ENCODE measurements at places on chromosomes 7 and 10.
A peak's percentile ranks its signal among the peaks of the same experiment; 100 is the strongest.

DNA sequence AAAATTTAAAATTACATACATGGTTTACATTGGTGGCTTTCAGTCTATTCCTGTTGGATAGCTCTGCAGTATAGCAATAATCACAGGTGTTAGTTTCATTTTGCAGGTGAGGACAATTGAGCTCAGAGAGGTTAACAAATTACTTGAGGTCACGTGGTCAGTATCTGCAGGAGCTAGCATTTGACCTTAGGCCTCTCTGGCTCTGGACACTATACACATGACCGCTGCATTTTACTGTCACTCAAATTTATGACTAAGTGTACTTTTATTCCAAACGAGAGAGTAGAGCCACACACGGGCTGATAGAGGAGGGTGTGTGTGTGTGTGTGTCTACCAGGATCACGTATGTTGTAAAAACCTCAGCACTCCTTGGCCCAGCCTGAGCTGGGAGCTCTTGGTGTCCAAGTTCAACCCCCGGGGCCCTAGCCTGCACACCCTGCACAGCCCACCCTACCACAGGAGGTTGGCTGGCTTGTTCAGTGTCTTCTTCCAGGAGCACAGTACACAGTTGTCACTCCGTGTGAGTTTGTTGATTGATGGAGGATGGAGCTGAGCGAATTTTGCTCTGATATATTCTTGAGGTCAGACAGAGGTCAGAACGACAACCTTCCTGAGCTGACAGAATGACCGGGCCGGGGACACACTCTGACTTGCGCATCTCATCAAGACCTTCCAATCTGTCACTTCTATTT is 272.7 kb downstream of the GFRA1 start:
- DNase-seq = no peak

GRCh38 chr10:82961864-82962263 is 1086.9 kb downstream of the NRG3 start:
- DNase-seq = no peak

DNA sequence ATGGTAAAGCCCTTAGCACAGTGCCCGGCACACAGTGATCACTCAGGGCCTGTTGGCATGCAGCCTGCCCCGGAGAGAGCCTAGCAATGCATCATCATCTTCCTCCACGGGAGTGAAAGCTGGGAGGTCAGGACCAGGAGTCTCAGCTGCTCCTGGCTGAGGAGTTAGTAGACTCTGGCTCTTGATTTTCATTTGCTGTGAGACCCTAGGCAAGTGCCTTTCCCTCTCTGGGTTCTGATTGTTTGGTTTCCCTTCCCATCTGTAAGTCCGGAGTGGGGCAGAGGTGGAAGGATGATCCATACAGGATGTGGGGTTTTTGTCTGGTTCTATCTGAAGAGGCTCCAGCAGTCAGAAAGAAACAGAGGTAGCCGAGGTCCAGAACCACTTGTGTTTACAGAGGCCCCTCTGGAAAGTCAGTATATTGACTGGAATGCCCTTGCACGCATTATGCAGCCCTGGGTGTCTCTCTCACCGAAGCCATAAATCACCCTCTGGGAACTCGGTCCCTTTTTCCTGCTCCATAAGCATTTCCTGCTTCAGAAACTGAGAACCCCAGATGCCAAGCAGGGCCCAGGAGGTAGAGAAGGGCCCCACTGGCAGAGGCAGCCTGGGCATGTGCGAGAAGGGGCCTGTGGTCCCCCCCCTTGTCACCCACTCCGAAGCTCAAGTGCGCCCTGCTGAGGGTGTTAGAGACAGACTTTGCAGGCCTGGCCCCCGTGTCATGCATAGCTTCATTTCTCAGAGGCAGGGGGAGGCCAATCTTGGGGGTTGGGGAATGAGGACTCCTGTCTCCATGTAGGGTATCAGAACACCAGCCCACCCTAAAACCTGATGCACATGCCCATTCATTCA is 8.5 kb downstream of the UNC5B start:
- DNase-seq = no peak

- peak; percentile 54 for DNase-seq
Measured at GRCh38 chr10:110764793-110765512, 106.8 kb upstream of the PDCD4 start.

DNA sequence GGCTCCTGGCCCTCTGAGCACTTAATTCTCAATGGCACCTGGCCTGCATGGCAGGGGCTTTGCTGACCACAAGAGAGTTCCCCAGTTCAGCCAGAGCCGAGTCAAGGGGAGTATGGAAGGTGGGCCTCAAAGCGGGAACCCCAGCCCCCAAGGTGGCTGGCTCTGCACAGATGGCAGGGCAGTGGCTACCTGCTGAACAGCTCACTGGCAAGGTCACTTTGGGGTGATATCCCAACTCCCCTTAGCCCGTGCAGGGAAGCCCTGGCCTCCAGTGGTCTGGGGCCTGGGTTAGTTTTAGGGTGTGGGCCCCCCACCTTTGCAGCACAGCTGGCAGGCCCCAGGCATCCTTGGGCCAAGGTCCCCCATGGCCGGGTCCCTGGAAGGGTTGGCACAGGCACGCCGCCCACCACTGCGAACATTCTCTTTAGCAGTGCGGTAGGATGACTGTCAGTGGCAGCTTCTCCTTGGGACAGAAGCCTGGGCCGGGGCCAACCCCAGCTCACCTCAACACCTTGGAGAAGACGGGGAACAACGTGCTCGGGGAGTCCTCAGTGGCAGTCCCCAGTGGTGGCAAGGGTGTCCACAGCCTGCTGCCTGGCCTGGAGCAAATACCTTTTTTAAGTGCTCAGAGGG is 36.8 kb downstream of the PPIF start:
- DNase-seq = no peak

DNA sequence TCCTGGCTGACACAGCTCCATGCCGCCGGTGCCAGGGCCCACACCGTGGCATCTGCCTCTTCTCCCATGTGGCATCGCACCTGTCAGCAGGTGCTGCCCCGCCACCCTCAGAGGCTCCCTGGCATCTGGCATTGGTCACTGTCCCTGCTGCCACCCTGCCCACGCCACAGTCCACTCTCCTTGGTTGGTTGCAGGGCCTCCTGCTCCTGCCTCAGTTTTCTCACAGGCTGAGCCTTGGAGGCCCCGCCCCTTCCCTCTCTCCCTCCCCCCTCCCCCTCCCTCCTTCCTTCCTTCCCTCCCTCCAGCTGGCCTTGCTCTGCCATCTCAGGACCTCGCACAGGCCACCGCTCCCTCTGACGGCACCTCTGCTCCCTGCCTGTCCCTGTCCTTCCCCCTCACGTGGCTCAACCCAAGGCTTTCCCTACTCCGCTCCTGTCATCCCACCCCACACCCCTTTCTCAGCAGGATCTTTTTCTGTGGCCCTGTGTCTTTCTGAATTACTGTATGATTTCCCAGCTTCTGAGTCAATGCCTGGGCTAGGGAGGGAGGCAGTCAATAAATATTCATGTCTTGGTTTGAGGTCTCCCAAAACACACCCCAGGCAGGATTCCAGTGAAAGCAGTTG is 87.4 kb downstream of the INPP5A start:
- DNase-seq = no peak

DNA sequence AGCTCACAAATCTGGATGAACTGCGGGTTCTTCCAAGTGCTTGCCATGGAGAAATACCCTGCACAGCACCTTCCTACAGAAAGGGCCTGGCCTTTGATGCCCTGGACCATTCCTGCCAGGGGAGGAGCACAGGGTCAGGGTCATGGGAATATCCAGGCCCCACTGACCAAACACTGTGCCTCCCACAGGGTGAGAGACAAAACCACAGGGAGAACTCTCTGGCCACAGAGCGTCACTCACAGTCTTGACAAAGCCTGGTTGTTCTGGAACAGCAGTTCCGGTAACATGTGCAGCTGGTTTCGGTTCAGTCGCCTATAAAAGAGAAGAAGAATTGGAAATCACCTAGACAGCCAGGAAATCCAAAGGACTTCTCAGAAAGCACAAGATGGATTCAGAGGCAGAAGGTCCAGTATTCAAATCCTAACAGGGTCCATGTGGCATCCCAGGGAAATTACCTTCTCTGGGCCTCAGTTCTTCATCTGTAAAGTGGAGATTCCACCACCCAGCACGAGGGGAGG is 28.1 kb downstream of the SLIT1 start:
- DNase-seq = no peak

DNA sequence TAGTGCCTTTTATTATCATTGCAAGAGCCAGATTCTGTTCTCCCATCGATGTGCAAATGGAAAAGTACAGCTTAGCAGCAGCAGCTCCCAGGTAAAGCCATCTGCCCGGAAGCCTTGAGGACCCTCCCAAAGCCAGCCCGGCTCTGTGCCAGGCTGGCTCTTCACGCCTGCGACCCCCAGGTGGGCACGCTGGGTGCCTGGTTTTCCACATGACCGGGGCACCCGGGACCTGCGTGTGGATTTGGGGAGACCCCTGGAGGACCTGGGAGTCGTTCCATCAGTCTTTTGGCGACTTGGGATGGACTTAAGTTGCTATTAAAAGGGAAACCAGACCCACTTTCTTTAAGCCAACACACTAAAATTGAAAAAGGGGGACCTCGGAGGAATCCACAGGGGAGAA is 196.5 kb downstream of the ZNF438 start:
- DNase-seq = no peak

- peak; percentile 56 for DNase-seq
Measured at GRCh38 chr7:17706734-17707133, 233.6 kb downstream of the SNX13 start.

DNA sequence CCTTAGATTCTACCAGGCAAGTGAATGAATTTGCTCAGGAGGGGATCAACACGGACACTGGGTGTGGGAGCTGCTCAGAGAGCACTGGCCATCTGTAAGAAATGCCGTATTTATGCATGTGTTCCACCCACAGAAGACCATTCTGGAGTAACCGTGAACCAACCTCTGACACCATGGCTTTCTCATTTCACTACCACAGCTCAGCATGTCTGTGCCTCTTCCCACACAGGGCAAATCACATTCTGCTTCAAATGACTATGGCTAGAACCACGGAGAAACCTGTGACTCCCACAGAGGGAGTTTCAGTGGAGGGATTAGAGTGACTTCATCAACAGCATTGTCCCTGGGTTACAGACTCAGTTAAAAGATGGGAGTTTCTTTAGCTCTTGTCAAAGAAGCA is 893.4 kb downstream of the XPNPEP1 start:
- no peak for DNase-seq

DNA sequence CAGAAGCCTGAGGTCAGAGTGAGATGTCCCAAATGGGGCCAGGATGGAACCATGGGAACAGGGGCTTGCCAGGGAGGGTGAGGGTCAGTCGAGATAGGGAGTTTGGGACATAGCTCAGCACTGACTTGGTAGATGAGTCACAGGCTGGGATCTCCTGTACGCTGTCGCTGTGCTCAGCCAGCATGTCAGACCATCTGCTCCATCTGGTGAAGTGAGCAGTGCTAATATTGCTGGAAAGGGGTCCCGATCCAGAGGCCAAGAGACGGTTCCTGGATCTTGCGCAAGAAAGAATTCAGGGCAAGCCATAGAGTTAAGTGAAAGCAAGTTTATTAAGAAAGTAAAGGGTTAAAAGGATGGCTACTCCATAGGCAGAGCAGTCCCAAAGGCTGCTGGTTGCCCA is 505.6 kb downstream of the GALNT17 start:
- no peak for DNase-seq

GRCh38 chr7:69177941-69178494 is 420.3 kb upstream of the AUTS2 start:
- no peak for DNase-seq

DNA sequence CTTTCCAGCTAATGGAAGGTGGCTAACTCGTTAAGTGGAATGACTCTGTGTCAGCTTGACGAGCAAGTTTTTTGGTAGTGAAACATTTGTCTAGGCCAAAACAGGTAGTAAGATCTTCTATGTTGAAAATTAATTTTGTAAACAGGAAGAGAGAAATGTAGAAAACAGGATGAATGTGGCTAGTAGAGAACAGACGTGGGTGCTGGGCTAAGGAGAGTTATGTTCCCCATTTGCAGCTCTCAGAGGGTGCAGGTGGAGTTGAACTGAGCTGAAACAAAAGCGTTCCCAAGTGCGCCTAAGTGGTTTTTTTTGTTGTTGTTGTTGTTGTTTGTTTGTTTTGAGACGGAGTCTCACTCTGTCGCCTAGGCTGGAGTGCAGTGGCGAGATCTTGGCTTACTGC is 59.5 kb upstream of the SRPK2 start:
- DNase-seq = no peak

- peak; percentile 2 for DNase-seq
Measured at GRCh38 chr7:149284343-149284742, 22.3 kb downstream of the ZNF783 start.

DNA sequence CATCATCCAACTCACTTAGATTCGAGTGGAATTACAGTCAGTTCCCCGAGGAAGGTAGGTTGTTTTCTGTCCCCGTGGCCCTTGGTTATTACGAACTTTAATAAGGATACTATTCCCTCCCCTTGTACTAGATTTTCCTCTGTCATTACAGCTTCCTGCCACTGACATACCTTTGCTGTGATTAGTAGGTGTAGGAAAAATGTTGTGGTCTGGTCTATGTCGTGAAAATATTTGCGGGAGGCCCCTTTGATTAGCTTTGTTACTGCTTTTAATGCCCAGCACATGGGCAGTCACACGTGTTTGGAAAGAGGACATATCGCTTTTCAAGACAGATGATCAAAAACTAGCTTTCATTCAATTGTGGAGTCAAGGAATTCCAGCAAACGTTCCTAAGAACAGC is 92.2 kb downstream of the GATA3 start:
- no peak for DNase-seq

DNA sequence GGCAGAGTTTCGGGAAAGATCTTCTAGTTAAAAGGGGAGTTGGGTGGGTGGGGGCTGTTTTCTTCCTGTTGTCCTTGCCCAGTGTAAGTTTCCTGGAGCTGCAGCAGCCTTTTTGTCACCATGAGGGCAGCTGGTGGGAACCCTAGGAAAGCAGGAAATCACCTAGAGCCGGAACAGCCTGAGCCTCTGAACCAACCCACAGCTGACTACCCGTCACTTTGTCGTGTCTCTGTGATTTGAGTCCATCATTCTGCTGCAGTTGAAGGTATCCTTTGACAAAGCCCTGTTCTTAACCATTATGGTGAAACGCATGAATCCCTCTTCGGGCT is 1.2 kb upstream of the C10orf143 start:
- no peak for DNase-seq

DNA sequence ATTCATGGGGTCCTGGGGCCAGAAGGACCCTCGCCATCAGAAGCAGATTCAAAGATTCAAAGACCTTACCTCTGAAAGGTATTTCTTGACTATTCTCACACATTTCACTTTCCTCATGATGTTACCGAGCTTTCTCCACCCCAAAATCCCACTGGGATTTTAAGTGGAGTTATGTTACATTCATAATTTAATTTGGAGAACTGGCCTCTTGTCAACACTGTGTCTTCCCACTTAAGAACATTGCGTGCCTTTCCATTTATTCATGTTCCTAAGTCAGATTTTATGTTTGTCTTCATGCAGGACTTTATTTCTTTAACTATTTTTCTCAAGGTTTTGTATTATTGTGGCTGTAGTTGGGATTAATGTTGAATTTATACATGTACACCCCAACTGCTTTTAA is 123.5 kb upstream of the BMPER start:
- no peak for DNase-seq

GRCh38 chr10:36171953-36172940 is 530.2 kb upstream of the FZD8 start:
- no peak for DNase-seq

DNA sequence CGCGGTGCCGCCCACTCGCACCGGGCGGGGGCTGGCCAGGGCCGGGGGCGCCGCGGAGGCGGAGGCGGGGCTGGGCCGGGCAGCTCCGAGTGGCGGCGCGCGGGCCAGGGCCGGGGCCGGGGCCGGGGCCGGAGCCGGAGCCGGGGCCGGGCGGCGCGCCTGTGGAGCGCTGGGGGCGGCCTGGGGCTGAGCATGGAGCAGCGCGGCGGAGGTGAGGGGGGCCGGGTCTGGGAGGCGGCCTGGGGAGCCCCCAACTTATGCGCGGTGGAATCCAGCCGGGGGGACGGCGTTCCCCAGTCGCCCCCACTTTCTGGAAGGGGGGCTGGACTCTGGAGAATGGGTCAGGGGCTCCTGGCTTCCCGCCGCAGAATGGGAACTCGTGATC is at the start of gene LZTS2:
TSS of gene LZTS2 (plus strand) at position 67 of the 385 bp plus-strand sequence. CDS start 2,731 bp downstream, outside the sequence.
- DNase-seq = no peak

All from DMS79 treated with DMSO at 0.1 percent for 48 hours (cell line).